ENCODE measurements at places on chromosomes 12 and 14.

GRCh38 chr12:49985981-49986380 is 13.2 kb downstream of the AQP6 start:
- DNase-seq = no peak

DNA sequence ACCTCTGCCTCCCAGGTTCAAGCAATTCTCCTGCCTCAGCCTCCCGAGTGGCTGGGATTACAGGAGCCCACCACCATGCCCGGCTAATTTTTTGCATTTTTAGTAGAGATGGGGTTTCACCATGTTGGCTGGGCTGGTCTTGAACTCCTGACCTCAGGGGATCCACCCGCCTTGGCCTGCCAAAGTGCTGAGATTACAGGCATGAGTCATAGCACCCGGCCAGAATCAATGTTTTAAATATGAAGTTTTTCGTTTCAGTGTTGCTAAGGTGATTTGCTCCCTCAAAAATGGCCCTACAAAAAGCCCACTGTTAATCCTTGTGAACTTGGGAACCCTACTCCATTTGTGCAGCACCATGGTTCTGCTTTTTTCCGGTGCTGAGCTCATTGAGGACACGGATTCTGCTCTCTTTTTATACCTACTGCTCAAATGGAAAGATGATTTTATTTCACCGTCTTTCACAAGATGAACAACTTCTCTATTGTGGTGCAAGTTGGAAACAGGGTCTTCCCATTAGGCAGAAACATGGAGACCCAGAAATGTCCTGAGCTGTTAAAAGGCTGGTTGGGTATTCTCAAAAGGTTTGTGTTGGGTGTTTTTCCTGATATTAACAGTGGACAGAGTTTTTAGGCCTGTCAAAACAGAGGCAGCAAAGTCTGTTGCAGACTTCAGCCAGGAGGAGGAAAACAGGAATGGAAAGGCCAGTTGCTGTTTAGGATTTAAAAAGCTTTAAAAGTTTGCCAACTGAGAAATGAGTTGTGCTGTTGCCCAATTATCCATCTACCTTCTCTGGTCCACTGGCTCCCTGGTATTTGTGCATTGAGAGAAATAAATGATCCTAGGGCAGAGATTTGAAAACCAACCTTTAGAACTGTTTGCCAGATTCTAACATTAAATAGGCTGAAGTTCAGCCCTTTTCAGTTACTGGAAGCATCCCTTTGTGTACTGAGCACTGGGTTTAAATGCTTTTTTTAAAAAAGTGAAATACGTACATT is 85.8 kb downstream of the ATP23 start:
- no peak for DNase-seq

- DNase-seq = no peak
Measured at GRCh38 chr12:62158461-62159360, 101.5 kb upstream of the USP15 start.

GRCh38 chr12:31362759-31363415 is 36.9 kb upstream of the SINHCAF start:
- DNase-seq = no peak

DNA sequence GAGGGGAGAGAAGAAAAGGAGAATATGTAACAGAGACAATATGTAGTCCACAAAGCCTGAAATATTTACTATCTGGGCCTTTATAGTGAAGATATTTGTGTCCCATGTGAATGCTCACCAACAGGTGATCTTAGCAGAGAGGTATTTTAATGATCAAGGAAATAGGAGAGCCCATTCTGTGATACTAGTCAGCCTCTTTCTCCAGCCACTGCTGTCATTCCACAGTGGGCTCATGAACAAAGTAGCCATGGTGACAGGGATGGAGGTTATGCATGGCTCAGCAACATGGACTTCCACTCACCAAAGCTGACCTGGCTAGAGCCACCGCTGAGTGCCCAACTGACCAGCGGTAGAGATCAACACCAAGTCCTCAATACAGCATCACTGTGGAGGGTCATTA is 58.2 kb downstream of the OSBPL8 start:
- DNase-seq = no peak

DNA sequence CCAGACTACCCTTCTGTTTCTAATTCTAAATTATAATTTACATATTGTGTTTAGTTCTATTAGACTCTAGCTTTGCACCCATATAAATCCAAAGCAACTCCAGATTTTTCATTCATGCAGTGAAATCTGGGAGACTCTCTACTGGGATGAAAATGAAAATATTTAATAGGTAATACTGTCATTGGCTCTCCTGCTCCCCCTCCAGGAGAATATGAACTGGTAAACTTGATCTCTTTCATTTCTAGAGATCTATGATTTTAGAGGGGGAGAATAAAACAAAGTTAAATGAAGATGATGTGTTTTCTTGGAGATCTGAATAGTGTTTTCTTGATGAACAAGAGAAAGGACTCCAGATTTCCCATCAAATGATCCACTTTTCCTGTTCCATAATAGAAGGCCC is 104.3 kb upstream of the TMCC3 start:
- DNase-seq = no peak

GRCh38 chr12:45433441-45433868 is 217.6 kb downstream of the ANO6 start:
- DNase-seq = peak; percentile 3

- DNase-seq = no peak
Measured at GRCh38 chr14:100107236-100107635, 42.0 kb downstream of the EVL start.

GRCh38 chr12:113727651-113728061 is 238.5 kb downstream of the RBM19 start:
- no peak for DNase-seq

- DNase-seq = no peak
Measured at GRCh38 chr14:99524804-99525698, 43.8 kb downstream of the CCNK start.

DNA sequence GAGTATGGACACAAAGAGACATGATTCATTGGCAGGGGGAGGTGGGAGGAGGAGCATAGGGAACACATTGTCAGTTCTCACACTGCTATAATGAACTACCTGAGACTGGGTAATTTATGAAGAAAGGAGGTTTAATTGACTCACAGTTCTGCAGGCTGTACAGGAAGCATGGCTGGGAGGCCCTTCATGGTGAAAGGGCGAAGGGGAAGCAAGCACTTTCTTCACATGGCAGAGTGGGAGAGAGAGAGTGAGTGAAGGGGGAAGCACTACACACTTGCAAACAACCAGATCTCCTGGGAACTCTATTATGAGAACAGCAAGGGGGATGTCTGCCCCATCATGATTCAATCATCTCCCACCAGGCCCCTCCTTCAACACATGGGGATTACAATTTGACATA is 391.8 kb downstream of the BMP4 start:
- no peak for DNase-seq

GRCh38 chr12:1529862-1530591 is 64.4 kb downstream of the FBXL14 start:
- peak; percentile 76 for DNase-seq

DNA sequence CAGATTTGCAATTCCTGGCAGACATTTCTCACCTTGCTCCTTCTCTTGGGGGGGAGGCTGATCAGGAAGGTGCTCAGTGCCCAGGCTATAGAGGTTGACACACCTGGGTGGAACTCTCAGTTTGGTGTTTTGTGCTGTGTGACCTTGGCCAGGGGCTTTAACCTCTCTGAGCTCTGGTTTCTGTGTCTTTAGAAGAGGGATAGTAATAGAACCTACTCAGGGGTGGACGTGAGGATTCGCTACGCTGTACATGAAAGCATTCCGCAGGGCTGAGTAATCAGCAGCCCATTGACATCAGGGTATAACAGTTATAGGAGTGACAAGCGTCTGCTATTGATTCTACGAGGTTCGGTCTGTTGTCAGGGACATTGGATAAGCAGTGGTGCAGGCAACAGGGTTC is 98.1 kb downstream of the PHETA1 start:
- DNase-seq = no peak

DNA sequence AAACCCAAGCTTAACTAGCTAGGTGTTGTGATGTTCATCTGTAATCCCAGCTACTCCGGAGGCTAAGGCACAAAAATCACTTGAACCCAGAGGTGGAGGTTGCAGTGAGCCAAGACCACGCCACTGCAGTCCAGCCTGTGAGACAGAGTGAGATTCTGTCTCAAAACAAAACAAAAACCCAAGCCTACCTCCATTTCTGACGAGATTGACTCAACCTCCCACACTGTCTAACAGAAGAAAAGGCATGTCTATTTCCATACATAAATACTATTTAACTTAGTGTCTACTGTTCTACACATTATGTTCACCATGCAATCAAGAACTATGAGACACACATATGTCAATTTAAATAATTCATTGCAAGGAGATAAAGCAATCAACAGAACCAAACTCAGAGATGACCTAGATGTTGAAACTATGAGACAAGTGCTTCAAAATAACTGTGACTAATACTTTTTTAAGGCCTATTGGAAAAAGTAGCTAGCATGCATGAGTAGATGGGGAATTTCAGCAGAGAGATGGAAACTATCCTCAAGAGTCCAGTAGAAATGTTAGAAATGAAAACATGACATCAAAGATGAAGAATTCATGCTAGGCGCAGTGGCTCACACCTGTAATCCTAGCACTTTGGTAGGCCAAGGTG is 75.9 kb upstream of the DHRS4 start:
- no peak for DNase-seq

- no peak for DNase-seq
Measured at GRCh38 chr14:94384342-94384741, 4.1 kb downstream of the SERPINA1 start.

GRCh38 chr12:87117526-87117925 is 861.3 kb upstream of the MGAT4C start:
- DNase-seq = no peak

DNA sequence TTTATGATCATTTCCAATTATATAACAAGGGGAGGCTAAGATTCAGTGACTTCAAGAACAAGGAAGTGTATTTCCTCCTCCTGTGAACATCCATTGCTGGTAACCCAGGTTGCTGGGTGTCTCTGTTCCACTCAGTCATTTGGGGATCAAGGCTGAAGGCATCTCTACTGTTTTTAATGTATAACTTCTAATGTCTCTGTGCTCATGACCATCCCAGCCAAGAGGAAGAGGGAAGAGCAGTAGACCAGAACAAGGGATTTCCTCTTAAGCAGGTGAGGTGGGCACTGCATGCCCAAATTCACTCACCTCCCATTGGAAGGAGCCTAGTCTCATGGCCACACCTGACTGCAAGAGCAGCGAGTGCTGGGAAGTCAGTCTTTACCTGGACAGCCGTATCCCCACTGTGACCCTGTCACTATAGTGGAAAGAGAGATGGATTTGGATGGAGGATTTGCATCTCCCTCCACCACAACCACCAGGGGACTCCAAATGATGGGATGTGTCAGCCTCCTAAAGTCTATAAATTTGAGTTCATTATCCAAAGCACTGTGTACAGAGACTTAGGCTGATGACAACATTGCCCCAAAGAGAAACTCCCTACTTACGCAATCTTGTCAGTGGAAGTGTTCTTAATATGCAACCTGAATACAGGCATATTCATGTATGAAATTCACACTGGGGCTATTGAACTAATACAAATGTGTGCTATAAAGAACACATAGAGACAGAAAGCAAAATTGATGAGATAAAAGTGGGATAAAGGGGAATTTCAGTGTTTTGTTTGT is 368.7 kb downstream of the TMEM132D start:
- DNase-seq = no peak

DNA sequence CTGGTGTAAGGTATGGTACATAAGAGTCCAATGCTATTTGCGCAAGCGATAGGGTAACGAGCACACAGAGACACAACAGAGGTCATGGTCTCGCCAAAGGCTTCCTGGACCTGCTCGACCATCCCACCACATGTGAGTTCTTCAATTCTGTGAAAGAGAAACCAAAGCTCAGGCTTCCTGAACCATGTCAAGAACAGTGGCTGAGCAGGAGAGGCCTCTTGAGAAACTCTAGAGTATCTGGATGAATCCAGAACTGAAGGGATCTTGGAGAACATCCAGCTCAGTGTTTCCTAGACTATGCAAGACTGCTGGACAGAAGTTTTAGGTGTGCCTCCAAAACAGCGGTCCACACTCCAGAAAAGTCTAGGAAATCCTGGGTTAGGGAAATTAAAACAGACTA is 114.5 kb downstream of the TRAFD1 start:
- no peak for DNase-seq

- DNase-seq = no peak
Measured at GRCh38 chr14:95408731-95409476, 89.2 kb upstream of the CLMN start.

GRCh38 chr12:132559652-132560363 is 50.6 kb downstream of the LRCOL1 start:
- peak; percentile 74 for DNase-seq

DNA sequence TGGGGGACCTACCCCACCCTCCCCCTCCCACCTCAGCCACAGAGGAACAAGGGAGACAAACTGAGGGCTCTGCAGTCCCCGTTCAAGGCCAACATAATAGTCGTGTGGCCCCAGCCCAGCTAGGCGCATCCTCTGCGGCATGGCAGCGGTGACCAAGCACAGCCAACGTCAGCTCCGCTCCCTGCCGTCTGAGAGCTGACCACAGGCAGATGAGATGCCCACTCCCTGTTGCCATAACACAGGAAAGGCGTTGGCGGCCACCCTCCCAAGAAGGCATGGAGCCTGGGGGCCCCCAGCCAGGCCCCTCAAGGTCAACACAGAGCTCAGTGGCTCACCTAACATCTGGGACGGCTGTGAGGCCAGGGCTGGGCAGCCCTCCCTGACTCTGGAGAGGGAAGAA is 32.6 kb upstream of the UBC start:
- no peak for DNase-seq

DNA sequence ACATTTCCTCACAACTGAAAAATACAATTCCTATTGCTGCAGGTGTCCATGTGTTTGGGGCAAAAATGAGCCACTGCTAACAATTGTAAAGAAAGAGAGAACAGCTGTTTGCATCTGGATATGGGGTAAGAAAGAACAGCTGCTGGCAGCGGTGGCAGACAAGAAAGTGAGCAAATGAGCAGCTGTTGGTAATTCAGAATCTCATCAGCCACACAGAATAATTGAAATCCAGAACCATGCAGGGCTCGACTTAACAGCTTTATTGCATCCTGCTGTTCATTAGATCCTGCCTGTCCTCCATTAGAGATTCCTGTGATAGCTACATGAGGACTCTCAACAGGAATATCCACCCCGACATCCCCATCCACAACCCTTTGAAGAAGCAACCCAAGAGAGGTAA is 62.5 kb upstream of the TSPAN8 start:
- DNase-seq = no peak

DNA sequence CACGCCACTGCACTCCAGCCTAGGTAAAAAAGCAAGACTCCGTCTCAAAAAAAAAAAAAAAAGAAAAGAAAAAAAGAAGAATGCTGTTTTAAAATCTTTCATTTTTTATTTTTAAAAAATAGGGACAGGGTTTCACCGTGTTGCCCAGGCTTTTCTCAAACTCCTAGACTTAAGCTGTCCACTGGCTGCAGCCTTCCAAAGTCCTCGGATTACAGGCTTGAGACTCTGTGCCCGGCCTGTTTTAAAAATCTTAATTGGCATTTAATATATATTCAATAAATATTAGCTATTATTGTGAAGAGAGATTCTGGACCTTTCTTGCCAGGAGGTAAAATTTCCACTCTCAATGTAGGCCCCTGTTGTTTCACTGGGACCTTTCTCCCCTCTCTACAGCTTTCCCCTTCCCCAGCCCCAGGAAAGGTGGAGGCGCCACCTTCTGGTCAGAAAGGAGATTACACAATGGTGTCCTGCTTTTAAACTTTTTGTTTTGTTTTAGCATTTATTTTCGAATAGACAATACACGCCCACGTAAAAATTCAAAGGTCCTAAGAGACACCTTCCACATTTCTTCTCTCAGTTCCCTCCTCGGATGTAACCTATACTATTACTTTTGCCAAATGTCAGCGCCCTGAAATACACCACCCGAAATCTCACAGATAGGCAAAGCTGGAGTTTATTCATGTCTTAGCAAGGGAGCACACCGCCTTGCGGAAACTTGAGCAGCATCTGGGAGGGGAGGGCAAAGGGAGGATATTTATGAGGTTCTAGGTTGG is 23.8 kb upstream of the PHC1 start:
- DNase-seq = peak; percentile 74
